ENCODE measurements at places on chromosomes 4 and X. TPM values are rescaled to one million over a fixed set of nuclear protein-coding genes. Genes with fewer than 3 reads are reported as not detected.

MGARP gene
- 0.38 TPM for total RNA-seq

NUP62CL gene
- total RNA-seq, result not detected

CHRNA9 gene
- not detected for total RNA-seq

PNMA3 gene
- total RNA-seq, result not detected

HTN3 gene
- total RNA-seq, result not detected

PLXNA3 gene
- total RNA-seq, result 10.7 TPM

PHOX2B gene
- total RNA-seq, result not detected

REELD1 gene
- 0.97 TPM for total RNA-seq

TRIM60 gene
- total RNA-seq, result not detected

PRRG1 gene
- 20.0 TPM for total RNA-seq

AR gene
- 6.8 TPM for total RNA-seq

TECRL gene
- 21.8 TPM for total RNA-seq

BEND2 gene
- total RNA-seq, result not detected

CXCL9 gene
- not detected for total RNA-seq

RNF113A gene
- 8.9 TPM for total RNA-seq

FMR1 gene
- total RNA-seq, result 10.1 TPM

KIT gene
- total RNA-seq, result 1.4 TPM

ALB gene
- 166 TPM for total RNA-seq

ADAMTS3 gene
- not detected for total RNA-seq

CDS1 gene
- total RNA-seq, result not detected

PLAC1 gene
- not detected for total RNA-seq

GAGE12E gene
- not detected for total RNA-seq

GLUD2 gene
- 0.51 TPM for total RNA-seq

GABRG1 gene
- total RNA-seq, result not detected

FAM149A gene
- total RNA-seq, result 5.9 TPM

FGF16 gene
- total RNA-seq, result not detected

ANOS1 gene
- 5.0 TPM for total RNA-seq

CT47B1 gene
- not detected for total RNA-seq

KIAA1210 gene
- not detected for total RNA-seq

FHIP1A gene
- 41.9 TPM for total RNA-seq

SYP gene
- total RNA-seq, result 0.53 TPM

GUCY1A1 gene
- total RNA-seq, result 13.4 TPM

HSD17B13 gene
- 0.58 TPM for total RNA-seq

STK32B gene
- total RNA-seq, result 0.49 TPM

NRK gene
- 0.26 TPM for total RNA-seq

RAB39B gene
- total RNA-seq, result 0.13 TPM

GPRASP1 gene
- total RNA-seq, result 0.98 TPM

DCAF8L2 gene
- total RNA-seq, result not detected

GAGE1 gene
- not detected for total RNA-seq

CT55 gene
- total RNA-seq, result not detected

SRPX gene
- total RNA-seq, result 8.6 TPM

PPARGC1A gene
- 68.9 TPM for total RNA-seq

FRAS1 gene
- total RNA-seq, result 0.64 TPM

MAGEB10 gene
- not detected for total RNA-seq

MAGEE1 gene
- total RNA-seq, result 0.56 TPM

C4orf50 gene
- not detected for total RNA-seq

NPY1R gene
- 0.40 TPM for total RNA-seq

Data from gastrocnemius medialis (tissue), 4 donors.